Activated CD8-positive, alpha-beta memory T cell treated with anti-CD3 and anti-CD28 coated beads, Interleukin-2, amount 50 U/mL, for 48 hours (primary cell): ENCODE measurements at places on chromosomes 12 and 14.
A peak's percentile ranks its signal among the peaks of the same experiment; 100 is the strongest.

DNA sequence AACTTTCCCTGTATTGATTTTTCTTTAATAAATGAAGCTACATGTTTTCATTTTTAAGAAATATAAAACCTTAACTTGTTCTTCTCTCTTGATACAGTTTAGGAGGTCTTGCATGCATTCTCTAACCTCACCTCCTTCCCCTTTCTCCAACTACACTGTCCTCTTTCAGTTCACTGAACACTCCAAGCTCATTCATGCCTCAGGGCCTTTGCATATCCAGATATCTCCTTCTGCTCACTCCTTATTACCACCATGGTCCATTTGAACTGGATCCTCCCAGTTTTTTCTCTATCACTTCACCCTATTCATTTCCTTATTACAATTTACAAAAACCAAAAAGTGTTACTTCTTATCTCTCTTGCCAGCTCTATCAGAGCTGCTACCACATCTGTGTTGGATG lies 242.9 kb upstream of the PLEKHG7 start:
- DNase-seq, result no peak

DNA sequence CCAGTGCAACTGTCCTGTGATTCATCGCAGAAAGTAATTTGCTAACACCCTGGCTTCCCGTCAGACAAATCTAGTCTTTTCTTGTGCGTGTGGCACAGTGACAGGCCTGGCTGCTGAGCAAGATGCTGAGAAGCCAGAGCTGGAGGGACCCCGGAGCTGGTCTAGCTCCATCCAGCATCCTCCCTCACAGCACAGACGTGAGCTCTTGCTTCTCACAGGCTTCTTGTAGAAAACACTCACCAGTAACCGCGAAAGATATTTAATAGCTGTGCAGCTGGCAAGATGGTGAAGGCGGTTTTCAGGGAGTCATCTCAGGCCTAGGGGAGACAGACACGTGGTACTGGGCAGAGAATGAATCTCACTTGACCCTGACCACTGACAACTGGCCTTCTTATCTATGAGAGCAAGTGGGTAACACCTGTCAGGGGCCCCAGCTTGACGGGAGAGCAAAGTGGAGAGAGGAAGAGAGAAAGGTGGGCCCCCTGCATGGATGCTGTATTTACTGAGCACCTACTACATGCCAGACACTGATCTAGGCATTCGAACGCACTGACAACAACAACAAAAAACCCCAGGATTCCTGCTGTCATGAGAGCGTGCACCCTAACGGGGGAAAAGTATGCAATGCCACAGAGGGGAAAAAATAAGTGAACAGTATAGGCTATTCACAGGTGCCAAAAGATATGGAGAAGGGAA lies 63.3 kb downstream of the CCDC88C start:
- DNase-seq, result no peak

DNA sequence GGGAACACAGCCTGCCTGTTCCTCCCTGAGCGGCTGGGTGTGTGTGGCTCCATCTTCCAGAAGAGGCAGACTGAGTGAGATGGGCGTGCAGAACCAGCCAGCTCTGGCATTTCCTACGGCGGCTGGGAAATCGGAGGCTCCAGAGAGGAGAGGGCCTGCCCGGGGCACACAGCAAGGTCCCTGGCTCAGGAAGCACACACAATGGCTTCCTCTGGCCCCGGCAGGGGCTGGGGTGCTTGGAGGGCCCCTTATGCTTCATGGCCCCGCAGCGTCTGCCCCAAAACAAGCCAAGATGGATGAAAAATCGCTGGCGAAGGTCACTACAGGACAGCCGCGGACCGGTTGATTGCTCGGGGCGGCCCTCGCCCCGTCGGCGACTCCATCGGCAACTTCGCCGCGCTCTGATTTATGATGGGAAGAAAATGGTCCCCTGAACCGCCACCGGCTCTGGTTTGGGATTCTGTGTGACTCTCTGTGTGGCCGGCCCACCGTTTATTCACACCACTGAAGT lies 191.5 kb upstream of the C14orf180 start:
- peak; percentile 48 for DNase-seq

- no peak for DNase-seq
These were observed 164.2 kb upstream of the SOX5 start for GRCh38 chr12:24113701-24114100.

DNA sequence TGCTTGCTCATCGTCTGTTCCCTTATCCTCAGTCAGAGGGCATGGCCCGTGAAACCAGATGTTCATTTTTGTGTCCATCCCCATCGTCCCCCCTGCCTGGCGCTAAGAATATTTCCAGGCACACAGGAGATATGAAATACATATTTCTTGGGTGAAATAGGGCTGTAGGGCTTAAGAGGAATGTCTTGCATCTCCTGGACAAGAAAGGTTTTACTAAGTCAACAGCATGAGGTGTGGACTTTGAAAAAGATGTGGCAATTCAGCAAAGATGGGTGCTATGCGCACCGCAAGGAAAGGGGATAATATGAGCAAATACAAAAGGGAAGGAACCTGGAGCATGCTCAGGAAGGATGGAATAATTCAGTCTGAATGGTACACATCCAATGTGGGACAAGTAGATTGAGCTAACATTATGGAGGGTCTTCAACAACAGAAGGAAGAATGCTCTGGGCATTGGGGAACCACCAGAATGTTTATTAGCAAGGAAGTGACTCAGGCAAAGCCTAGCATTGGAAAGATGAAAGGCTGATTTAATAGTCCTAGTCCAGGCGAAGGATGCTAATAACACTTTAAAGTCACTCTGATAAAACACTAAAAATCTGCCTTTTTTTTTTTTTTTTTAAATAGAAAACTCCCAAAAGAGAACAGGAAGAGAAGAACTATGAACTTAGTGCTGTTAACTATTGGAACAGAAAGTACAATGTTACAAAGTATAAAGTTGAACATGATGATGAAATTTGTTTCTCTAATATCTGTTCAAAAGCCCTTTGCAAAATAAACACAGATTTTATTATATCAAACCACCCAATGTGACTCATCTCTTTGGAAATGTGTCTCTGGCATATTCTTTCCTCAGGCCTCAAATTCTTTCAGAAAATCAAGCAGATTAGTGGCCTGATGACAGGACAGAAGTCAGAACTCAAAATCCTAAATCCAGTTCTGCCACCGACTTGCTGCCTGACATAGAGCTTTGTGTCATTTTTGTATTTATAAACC lies 449.5 kb downstream of the BCAT1 start:
- no peak for DNase-seq

- no peak for DNase-seq
These were observed 256.4 kb upstream of the PWP1 start for GRCh38 chr12:107429006-107429705.
